ENCODE measurements at places on chromosomes 5 and 9.

- DNase-seq, result peak; percentile 34
Observed at GRCh38 chr5:74766418-74766848, 484 bp downstream of the GFM2 start.

DNA sequence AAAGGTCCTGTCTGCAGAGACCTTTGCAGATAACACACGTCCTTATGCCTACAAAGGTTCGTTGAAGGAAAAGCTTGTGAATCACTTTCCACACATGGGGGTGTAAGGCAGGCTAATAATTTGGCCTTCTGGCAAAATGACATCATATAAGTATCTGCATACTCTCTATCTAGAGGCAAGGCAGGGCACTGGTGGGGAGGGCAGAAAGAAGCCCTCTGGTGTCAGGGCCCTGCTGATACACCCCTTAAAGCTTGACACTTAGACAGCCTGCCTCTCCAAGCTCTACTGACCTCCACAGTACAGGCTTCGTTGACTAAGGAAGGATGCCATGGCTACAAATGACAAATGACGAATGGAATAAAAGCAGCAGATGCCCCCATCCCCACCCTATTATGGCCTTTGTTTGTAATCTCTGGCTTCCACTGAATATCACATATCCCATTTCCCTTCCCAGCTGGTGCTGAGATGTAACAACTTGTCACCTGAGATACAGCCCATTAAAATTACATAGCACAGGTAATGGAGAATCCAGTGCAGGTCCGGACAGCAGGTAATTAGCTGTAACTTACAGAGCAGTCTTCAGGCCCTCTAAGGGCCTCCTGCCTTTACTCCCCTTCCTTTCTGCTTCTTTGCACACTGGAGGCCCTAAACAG lies 76.9 kb upstream of the IFNK start:
- DNase-seq, result no peak

DNA sequence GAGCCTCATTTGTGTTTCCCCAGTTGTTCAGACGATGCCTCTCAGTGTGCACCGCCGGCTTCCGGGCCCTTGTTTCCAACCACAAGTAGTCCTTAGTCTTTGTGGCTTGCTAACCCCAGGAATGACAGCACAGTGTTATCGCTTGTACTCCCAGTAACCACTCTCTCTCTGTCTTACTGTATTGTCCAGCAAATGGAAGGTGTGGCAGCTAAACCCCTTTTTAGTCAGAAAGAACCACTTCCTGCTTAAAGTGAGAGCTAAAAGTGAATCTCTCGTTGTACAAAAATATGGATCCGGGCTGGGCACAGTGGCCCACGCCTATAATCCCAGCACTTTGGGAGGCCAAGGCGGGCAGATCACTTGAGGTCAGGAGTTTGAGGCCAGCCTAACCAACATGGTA lies 61.3 kb downstream of the ENC1 start:
- peak; percentile 62 for DNase-seq

- DNase-seq, result no peak
Observed at GRCh38 chr9:7862170-7862569, 62.6 kb upstream of the DMAC1 start.

DNA sequence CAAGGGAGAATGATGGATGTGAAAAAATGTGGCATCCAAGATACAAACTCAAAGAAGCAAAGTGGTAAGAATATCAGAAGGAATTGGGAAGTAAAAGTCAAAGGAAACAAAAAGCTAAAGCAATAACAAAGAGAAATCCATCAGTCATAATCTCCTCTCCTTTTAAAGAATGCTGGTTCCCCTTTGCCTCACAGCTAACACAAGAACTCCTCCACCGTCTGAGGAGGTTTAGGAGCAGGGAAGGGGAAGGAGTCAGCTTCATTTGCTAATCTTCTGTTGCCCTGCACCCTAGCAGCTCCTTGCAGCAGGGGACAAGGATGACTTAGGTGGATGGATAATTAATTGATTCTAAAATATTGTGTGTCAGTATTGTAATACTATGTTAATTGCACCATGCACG lies 16.4 kb downstream of the CD274 start:
- no peak for DNase-seq

DNA sequence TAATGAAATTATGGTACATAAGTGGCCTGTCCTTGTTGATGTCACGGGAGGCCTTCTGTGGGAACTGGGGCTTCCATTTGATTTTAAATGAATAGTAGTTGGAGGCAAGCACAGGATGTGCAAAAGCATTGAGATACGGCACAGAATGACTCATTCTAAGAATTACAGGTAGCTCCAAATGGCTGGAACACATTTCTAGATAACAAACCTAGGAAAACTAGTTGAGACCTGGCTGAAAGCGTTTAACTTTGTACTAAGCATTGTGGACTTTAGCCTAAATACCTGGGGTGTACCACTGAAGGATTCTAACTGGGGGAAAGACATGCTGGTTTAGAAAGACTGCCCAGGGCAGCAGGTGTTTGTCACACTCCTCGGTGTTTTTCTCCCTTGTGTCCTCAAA lies 9.4 kb downstream of the SKP2 start:
- DNase-seq, result no peak

All from CD4-positive, alpha-beta T cell treated with Interleukin-6 at 100 ng/mL for 8 hours (primary cell).